H54 (cell line): ENCODE measurements at places on chromosomes 12 and 14.

GRCh38 chr12:76014007-76014406 lies 17.6 kb downstream of the PHLDA1 start:
- DNase-seq = no peak

DNA sequence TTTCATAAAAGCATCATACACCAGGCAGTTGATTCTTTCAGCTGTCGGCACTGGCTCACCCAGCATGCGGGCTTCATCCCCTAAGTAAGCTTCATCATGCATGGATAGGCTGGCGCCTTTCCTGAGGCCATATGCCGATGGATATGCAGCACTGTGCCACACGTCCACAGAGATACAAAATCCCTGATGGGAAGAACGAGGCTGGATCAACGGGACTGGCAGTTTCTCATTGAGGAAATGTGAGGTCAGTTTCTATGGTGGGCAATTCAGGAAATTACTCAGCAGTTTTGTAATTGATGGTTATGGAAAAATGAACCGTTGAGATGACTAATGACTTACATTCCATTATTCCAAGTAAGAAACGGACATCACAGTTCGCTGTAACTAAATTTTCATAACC lies 453.8 kb downstream of the TMEM121 start:
- DNase-seq = no peak

- DNase-seq = no peak
These were observed 7.8 kb downstream of the CDK17 start for GRCh38 chr12:96392397-96392796.

GRCh38 chr12:9944391-9944790 lies 12.2 kb upstream of the CLEC2A start:
- DNase-seq = no peak

DNA sequence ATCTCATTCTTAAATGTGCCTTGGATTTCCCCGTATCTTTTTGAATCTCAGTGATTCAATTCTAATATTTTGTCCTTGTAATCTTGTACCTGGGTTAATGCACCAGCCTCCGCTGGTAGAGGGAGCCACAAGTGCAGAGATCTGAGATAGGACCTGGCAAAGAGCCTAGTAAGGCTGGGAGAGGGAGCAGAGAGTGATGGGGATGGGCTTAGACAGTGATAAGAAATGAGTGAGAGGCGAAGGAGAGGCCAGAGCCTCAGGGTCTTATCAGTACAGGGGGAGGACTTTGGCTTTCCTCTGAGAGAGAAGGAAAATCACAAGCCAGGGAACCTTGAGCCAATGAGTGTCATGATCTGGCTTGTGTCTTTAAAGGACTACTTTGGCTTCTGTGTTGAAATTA lies 30.5 kb upstream of the LMNTD1 start:
- no peak for DNase-seq

GRCh38 chr12:53695152-53696145 lies 19.6 kb upstream of the ATP5MC2 start:
- DNase-seq = peak; percentile 81

DNA sequence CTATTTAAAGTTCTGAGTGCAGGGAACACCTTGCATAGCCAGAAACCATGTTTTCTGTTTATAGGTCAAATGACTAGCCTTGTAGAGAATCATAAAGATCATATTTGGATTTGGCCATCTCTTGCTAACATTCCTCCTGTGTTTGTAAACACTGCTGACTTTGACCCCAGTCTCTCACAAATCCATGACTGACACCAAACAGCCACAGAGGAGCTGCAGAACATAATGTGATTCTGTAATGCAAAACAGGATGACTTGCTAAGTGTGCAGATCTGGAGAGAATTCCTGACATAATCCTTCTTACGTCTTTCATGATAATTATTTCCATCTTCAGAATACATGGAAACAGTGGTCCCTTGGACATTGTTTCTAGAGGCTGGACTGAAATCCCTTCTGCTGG lies 211.8 kb downstream of the BMP4 start:
- no peak for DNase-seq

DNA sequence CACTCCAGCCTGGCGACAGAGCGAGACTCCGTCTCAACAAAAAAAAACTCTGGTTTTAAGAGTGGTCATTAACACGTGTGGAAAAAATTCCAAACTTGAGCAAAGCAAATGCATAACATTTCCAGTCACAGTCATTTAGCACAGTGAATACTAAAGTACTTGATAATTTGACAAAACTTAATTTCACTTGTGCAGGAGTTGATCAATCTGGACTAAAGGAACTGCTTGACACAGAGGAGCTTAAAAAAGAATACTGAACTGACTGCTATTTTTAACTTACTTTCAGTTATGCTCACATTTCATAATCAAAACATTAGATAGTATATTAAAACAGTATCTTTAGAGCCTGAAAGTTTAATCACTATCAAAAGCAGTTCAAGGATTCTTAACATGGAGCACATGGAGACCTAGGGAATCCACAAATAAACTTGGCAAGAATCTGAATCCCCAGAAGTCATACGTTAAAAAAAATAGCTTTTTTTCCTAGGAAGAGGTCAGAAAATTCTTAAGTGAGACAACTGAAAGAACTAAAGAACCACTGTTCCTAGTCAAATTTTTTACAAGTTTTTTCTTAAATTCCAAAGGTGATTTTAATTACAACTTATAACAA lies 7.4 kb downstream of the UBE2N start:
- no peak for DNase-seq

GRCh38 chr14:75967866-75968265 lies 13.9 kb downstream of the TGFB3 start:
- DNase-seq = no peak

DNA sequence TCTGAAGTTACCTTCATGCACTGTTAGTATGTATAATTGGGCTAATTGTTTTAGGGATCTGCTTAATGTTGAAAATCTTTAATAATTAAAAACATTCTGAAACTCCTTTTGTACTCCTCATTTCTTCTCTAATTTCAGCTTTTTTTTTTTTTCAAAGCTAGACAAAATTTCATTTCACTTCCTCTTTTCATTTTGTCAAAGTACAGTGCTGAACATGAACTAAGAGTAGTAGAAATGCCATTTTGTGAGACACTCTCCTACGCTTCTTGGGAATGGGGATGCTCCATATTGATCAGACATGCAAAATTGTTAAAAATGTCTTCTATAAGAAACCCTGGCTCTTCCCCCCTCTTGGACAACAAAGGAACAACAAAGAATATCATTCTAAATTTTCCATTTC lies 1.7 kb downstream of the ABCD2 start:
- no peak for DNase-seq

DNA sequence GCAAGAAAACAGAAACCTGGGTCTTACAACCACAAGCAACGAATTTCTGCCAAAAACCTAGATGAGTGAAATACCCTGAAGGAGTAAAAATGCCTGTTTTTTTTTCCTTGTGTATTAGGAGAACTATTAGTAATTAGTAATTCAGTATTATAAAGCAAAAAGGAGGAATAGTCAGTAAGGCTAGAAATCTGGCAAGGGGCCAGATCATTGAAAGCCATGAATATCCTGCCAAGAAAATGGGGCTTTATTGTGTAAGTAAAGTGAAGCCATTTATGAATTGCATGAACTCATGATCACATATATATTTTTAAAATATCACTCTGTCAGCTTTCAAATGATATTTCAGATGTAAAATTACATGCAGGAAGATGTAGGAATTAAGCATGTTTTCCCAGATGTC lies 57.9 kb downstream of the TXNDC16 start:
- DNase-seq = no peak

DNA sequence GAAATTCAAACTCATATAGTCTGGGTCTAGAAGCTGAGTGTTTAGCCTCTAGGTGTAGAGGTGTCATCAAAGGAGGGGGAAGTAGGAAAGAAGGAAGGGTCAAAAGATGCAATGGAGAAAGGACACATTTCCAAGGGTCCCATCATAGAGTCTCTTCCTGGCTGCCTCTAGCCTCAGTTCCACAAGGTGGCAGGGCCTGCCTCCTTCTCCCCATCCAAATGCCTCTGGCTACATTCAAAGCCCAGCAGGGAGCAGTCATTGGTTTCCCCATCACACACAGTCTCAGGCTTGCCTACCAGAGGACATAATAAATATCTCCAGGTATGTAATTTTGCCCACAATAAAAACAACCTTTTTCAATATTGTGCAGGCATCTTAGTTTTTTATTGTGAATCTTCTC lies 2.1 kb upstream of the CCT2 start:
- DNase-seq = no peak

GRCh38 chr14:41607304-41607775 lies 664 bp downstream of the LRFN5 start:
- no peak for DNase-seq

DNA sequence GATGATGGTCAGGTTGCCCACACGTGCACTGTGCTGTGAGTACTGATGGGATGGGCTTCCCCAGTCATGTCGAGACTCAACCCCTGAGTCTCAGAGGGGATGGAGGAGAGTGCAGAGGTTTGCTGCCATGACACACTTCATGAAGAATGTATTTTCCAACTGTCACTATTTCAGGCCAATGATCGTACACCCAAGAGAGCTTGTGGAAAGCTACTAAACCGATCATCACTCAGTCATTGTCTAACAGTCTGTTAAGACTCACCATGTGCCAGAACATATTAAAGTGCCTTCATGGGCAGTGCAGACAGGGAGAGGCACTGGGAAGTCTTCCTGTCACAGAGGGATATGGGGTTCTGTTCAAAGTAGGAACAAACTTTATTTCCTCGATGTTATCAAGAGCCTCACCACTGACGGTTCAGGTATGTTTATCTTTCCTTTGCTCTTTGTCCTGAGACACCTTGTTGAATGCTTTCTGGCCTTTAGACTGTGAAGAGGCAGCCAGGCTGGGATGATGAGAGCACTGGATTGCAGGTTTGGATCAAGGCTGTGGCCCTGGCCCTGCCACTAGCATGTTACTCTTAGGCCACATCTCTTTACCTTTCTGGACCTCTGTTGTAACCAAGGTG lies 41.6 kb upstream of the NTF3 start:
- DNase-seq = no peak

- DNase-seq = peak; percentile 8
These were observed 224.3 kb upstream of the DCN start for GRCh38 chr12:91406920-91407341.

DNA sequence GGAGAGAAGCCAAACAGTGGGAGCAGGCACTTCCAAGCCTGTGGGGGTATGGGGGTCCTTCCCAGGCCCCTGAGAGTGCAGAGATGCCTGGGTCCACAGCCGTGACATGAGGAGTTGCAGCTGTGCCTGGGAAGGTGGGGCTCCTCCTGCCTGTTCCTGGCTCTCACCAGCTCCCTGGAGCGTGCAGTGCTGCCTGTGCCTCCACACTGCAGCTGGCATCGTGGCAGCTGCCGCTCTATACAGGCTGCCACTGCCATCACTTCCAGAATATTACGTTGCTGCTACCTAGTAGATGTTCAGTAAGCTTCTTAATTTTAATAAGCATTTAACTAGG lies 223.7 kb downstream of the KCNC2 start:
- no peak for DNase-seq

- peak; percentile 16 for DNase-seq
These were observed 17.7 kb upstream of the NEDD1 start for GRCh38 chr12:96889273-96889933.

GRCh38 chr14:28902930-28903329 lies 136.3 kb downstream of the FOXG1 start:
- DNase-seq = no peak

- no peak for DNase-seq
These were observed 47.7 kb upstream of the PAPLN start for GRCh38 chr14:73189651-73190050.

DNA sequence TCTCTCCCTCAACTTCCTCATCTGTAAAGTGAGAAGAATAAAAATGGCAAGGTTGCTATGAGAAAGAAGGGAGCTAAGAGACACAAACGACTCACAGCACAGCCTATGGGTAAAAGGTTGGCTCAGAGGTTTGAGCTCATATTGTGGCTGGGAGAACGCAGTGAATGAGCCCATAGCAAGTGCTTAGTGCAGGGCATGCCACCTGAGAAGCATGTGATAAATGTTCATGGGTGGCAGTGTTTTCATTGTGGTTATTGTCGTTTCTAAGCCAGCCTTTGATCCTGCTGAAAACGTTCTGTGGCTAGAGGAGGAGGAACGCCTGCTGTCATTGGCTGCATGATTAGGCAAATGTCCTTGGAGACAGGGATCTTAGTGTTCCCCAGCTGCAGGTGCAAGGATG lies 150.4 kb downstream of the KSR2 start:
- DNase-seq = no peak

DNA sequence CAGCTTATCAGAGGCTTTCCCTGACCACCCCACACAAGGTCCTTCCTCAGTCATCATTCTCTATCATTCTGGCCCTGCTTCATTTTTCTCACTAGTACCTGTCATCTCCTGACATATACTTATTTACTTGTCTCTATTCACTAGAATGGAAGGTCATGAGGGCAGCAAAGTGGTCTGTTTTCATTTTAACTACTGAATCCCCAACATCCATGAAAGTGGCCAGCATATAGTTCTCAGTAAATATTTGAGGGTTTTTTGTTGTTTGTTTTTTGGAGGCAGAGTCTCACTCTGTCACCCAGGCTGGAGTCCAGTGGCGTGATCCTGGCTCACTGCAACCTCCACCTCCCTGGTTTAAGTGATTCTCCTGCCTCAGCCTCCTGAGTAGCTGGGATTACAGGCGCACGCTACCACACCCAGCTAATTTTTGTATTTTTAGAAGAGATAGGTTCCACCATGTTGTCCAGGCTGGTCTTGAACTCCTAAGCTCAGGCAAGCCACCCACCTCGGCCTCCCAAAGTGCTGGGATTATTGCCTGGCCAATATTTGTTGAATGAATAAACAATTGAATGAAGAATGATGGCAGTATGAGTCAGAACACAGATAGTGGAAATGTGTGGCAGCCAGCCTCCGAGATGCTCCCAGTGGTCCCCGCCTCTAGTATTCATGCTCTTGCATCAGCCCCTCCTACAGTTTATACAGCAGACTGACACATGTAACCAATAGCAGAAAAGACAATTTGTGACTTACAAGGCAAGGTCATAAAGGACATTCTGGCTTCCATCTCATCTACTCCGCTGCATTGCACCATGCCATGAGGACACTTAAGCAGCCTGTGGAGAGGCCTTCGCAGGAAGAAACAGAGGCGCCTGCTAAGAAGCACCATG lies 7.0 kb upstream of the ANO6 start:
- no peak for DNase-seq

GRCh38 chr14:76917158-76917596 lies 91.0 kb downstream of the LRRC74A start:
- DNase-seq = no peak

GRCh38 chr12:111749391-111749790 lies 17.3 kb upstream of the ALDH2 start:
- no peak for DNase-seq

DNA sequence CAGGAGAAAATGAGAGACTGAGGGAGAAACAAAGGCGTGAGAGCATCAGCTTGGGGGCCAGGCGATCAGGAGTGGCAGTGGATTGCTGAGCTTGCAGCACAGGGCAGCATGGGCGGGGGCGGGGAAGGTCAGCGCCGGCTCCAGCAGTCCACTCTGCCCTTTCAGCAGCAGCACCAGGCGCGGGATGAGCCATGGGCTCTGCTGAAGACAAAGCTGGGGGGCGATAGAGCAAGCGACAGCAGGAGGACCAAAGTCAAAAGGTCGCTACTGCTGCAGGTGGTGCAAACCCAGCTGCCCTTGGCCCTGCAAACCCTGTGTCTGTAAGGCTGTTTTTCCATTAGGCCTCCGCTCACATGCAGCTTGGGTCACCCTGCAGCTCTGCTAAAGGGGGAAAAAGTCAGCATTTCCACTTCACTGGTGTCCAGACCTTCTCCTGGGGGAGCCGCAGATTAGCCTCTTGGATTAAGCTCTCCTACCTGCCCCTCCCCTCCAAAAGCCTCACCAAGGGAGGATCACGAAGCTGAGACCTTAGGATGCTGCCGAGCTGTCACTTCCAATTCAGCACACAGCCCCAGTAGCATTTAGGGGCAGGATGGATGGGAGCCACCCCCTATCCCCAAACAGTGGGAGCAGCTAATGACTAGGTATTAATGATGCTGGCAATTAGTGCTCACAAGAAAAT lies 204.8 kb downstream of the DPF3 start:
- no peak for DNase-seq

- no peak for DNase-seq
These were observed 111.0 kb upstream of the NCOR2 start for GRCh38 chr12:124678421-124678893.
